CD4-positive, alpha-beta T cell treated with Interferon alpha-2 for 1 hour (primary cell): ENCODE measurements at places on chromosomes 13 and 19.

- no peak for DNase-seq
Measured at GRCh38 chr19:16649734-16650133, 10.2 kb downstream of the SMIM7 start.

GRCh38 chr19:42121036-42121621 lies 11.1 kb downstream of the POU2F2 start:
- peak; percentile 24 for DNase-seq

- peak; percentile 9 for DNase-seq
Measured at GRCh38 chr19:3250675-3251074, 26.2 kb downstream of the CELF5 start.

DNA sequence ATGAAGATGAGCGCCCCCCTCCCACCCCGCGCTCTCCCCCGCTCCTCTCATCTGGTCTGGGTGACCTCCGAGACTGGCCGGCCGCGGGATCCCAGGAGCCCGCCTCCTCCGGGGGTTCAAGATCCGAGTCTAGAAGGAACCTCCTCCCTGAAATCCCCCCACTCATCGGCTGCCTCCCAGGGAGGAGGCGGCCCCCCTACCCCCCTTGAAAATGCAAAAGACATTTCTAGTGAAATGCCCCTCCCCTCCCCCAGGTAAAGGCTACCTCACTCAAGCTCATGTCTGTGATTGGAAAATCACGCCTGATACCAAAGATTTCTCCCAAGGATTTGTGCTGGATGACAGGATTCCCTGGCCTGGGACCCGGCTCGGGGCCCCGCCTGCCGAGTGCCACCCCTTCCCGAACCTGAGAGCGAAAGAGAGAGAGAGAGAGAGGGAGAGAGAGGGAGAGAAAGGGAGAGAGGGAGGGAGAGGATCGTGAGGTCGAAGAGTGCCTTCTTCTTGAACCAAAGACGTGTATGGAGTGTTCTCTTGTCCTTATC lies 23.4 kb downstream of the ONECUT3 start:
- no peak for DNase-seq

DNA sequence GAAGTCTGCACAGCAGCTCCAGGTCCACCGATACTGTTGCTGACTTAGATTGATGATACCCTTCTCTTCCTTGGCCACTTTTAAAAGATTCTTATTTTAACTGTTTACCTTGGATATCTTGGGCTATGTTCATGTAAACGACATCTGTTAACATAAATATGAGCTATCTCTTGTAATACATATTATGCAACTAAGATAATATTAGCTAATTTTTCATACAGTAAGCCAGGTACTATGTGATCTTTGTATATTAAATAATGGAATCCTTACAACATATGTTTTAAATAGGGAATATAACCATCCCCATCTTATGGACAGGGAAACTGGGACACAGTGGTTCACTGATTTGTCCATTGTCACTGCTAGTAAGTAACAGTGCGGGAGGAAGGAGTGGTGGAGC lies 37.9 kb downstream of the TNFRSF19 start:
- no peak for DNase-seq

- no peak for DNase-seq
Measured at GRCh38 chr13:67509018-67509417, 278.9 kb upstream of the PCDH9 start.

DNA sequence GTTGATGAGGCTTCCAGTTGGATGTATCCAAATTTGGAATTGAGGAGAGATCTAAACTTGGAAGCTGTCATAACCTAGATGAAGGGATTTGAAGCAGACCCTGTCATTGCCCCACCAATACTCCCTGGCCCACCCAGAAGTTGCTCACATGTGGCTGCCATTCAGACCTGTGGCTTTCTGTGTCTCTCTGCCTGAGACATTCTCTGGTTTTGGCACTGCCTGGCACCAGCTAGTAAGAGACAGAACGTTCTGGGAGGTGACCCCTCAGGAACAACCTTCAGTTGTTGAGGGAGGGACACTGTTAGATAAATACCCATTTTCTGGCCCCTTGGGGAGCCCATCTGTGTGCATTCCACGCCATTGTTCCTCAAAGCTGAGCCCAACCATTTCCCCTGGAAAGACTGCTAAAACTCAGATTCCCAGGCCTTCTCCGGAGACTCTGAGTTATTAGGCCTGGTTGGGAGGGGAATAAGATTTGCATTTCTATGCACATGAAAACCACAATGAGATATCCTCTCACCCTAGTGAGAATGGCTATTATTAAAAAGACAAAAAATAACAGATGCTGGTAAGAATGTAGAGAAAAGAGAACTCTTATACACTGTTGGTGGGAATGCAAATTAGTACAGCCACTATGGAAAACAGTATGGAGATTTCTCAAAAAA lies 290.4 kb downstream of the TSHZ3 start:
- no peak for DNase-seq

DNA sequence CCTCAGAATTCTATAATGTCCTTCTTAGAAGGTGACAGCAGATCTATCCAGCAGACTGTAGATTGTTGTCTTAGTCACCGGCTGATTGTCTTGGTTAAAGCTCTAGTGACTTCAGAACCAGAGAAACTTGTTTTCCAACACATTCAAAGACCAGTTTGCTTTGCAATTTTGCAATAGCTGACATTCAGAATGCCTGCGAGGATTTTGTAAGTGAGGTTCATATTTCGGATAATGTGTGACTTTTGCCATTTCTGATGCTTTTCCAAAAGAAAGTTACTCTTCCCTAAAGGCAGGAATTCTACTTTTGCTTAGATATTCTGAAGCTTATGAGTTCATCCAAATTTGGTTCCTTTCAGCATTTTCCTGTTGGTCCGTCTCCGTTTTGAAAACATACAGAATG lies 13.2 kb downstream of the SPINT2 start:
- no peak for DNase-seq

DNA sequence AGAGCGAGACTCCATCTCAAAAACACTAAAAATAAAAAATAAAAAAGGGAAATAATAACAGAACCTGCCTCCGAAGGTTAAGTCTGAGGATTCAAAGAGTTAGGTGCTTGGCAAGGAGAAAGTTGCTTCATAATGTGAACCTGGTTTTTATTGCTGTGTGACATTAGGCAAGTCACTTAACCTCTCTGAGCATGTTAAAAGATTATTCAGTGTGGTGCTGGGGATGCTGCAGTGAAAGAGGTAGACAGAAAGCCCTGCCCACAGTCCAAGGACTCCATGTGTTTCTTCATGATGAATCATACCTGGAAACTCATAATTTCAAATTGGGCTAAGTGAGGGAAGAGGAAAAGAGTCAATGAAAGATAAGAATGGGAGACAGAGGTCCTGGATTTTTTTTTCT lies 2.4 kb downstream of the IL27RA start:
- DNase-seq, result no peak

DNA sequence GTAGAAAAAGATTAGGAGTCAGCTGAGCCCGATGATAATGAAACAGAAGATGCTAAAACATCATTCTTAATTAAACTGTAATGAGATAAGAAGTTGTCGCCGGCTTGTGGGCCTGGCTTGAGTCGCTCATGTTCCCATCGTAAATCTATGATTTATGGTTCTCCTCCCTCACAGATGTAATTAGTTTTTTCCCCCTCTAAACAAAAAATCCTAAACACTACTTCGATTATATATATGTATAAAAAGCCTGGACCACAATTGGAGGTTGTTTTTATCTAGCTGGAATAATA lies 151.3 kb downstream of the PTPRS start:
- DNase-seq, result no peak

DNA sequence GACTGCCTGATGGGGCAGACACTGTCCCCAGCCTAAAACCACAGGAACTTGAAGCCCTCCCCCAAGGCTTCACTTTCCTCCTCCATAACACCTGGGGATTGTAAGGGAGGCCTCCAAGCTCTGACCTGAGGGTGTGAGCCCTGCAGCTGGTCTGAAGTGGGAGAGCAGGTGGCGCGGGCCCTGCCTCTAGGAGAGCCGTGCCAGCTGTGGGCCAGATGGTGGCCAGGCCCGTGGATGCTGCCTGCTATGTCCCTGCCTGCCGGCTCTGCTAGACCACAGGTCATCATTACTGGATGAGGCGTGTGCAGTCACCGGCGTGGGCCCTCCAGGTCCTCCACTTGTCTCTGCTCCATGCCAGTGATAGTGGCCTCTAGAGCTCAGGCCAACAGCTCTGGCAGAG lies 3.5 kb upstream of the KLHL26 start:
- DNase-seq, result no peak

DNA sequence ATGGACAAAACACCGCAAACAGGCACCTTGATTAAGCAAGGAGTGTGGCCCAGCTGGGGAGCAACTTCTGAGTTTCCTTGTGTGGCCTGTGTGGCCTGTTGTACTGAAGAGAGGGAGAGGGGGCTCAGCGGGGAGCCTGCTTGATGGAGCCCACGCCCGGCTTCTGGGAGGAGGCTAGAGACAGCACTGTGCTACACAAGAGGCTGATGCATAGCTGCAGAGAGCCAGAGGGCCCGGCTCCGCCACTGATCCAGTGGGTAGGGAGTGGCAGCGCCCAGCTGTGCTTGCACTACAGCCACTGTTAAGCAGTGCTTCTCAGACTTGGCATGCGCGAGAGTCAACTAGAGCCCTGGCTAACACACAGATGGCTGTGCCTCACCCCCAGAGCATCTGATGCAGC lies 19.0 kb downstream of the LYL1 start:
- DNase-seq, result no peak

DNA sequence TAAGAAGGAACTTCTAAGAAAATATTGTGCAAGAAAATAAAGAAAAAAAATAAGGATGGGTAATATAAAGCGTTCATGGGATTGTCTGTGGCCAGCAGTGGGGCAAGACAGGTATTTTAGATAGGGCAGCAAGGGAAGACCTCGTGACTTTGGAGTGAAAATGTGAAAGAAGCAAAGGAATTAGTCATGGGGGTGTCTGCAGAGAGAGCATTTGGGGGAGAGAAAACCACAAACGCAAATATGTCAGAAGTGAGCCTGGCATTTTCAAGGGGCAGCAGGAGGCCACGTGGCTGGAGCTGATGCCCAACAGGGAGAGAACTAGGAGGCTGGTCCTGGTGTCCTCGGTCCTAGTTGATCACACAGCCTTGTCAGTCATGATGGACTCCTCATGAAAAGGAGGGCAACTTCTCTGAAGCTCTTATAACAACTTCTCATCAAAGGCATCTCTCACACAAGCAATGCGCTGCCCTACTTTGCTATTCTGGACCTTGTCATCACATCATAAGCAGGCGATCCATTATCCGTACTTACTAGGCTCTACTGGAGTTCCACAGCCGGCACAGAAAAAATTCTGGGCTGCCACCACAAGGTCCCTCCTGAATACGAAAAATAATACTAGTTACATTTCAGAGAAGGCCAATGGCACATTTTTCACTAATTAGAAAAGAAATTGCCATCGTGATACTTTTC lies 31.0 kb downstream of the RUBCNL start:
- DNase-seq, result no peak

DNA sequence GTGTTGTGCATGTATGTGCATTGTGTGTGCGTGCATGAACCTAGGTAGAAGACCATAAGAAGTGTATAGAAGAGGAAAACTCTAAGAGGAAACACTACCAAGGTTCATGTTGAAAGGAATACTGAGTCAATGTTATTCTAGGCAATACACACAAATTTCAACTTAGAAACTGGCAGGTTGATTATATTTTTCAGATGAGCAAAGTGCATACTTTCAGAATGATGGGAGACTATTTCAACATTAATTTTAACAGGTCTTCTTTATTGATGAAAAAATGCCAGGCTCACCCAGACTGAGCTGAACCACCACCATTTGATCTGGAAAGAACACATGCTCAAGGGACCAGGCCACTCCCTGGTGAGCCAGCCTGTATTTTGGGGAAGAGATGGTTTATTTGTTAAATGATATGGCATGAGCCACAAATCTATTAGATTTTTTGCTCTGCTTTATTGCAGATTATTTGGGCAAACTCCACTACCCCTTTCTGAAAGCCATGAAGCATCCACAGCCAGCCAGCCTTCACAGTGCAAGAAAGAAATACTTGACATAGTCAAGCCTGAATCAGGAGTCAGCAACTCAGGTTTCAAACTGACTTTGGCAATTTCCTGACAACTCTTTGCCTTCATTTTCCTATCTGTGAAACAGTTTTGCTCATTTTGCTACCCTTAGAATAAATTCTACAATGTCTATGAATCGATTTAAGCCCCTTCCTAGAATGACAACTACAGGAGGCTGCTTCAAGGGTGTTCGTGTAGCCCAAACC lies 368.9 kb downstream of the COG6 start:
- no peak for DNase-seq

DNA sequence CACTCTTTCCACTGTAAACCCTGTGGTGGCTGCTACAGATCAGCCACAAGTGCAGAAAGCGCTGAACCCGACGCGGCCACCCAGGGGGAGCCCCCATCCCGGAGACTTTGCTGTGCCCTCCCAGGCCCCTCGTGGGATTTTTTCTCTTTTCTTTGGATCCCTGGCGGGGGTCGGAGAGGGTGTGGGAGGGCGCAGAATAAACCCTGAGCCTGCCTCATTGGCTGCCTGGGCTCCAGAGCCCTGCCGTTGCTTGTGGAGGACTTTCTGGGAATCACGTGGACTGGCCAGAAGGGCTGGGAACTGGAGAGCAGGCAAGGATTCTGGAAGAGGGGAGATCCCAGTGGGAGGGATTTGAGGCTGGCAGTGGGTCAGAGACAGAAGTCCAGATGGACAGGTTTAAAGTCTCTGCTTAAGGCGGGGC lies 24.9 kb downstream of the GADD45B start:
- DNase-seq, result no peak

- DNase-seq, result no peak
Measured at GRCh38 chr13:79987761-79988160, 353.2 kb downstream of the SPRY2 start.
